ENCODE measurements at places on chromosomes 1 and 21. TPM values are rescaled to one million over a fixed set of nuclear protein-coding genes. Genes with fewer than 3 reads are reported as not detected.

PLA2G4A gene
- 6.7 TPM for total RNA-seq

TLCD4 gene
- total RNA-seq, result 80.5 TPM

OR2L8 gene
- not detected for total RNA-seq

NCMAP gene
- total RNA-seq, result not detected

TRIM46 gene
- 0.26 TPM for total RNA-seq

- no peak for DNase-seq
Observed at GRCh38 chr1:40944326-40944725, 35.2 kb upstream of the CTPS1 start.

GRCh38 chr1:160911441-160911840 is 26.5 kb upstream of the ITLN1 start:
- DNase-seq, result no peak

DNA sequence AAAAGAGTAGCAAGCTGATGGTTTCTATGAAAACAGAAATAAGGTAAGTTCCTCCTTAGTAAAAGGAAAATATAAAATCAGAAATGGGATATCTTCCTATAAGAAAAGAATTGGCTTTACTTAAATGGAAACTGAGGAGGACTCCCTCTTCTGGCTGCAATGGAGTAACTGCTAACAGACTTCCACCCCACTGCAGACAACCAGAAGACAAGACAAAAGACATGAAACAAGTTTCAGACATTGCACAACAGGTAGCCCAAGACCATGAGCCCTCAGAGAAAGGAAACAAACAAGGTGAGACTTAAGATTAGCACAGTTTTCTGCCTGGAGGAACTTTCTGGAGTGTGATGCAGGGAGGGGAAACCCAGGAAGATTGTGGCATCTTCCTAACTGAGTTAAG is 17.0 kb upstream of the OLFML2B start:
- no peak for DNase-seq

GRCh38 chr21:15567191-15567590 is 162.6 kb upstream of the USP25 start:
- no peak for DNase-seq

GRCh38 chr21:41597811-41598231 is 89.9 kb upstream of the TMPRSS2 start:
- no peak for DNase-seq

DNA sequence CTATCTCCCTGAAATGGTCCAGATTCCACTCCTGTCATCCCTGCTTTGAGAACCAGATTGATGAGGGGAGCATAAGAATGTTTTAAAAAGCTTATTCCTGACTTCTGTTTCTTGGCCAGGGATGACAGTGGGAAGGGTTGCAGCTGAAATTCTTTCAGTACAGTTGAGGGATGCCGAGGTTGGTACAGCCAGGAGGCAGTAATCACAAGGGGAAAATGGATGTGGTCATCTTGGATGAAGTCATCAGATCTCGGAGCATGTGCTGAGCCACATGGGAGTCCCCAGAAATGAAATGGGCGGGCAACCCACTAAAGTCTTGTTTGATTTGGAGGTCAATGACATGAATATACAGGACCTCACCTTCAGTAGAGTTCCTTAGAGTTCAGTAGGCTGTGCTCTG is 18.7 kb upstream of the PLA2G2E start:
- no peak for DNase-seq

- DNase-seq, result no peak
Observed at GRCh38 chr1:56666112-56666608, 21.0 kb downstream of the PRKAA2 start.

GRCh38 chr1:211797994-211798393 is 32.6 kb downstream of the LPGAT1 start:
- no peak for DNase-seq

- DNase-seq, result no peak
Observed at GRCh38 chr1:113488576-113489177, 98.4 kb downstream of the MAGI3 start.

- DNase-seq, result no peak
Observed at GRCh38 chr1:227796359-227796915, 19.0 kb upstream of the PRSS38 start.

DNA sequence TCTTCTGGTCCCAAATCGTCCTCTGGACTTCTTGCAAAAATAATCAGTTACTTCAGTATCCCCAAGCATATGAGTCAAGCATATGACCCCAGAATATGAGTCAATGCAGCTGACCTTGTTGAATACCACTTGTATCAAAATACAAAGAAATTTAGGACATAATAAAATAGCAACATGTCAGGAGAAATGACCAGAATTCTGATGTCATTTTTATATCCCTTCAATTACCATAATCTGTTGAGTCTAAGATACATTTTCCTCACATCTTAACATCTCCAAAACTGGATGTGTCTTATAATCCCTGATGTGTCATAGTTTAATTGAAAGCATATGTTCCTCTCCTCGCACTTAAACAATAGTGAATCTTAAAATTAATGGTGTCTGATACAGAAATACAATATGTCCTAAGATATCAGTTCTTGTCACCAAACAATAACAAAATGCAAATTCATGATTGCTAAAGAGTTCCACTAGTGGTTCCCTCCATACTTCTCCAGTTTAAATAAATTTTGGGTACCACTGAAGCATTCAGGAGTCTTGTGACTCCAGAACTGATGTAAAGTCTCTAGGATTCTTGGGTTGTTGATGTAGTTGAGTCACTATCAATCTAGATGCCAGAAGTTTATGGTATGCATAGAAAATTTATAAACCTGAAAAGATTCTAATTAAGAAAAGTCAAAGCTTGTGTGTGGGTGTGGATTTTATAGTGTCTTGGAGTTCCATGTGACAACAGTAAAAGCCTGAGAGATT is 41.8 kb downstream of the KIFAP3 start:
- no peak for DNase-seq

DNA sequence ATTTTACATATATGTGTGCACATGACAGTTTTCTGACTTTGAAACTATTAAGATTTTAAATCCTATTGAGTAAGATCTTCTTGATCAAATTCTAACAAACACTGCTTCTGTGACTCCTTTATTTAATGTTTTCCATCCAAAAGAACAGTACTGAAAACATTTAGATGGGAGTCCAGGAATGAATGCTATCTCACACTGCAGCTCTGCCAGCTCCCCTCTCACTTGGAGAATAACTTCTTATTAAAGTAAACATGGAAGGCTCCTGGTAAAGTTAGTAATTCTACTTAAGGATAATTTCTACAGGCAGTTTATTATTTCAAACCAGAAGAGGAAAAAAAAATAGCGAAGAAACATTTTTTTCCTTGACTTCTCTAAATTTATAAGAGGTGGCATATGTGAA is 349.1 kb downstream of the DPYD start:
- DNase-seq, result no peak

Data from right cardiac atrium (tissue), 5 donors.